ENCODE measurements at places on chromosomes 6 and 20. TPM values are rescaled to one million over a fixed set of nuclear protein-coding genes. Genes with fewer than 3 reads are reported as not detected.

MDFI gene
- not detected for total RNA-seq

CALHM4 gene
- total RNA-seq = not detected

NQO2 gene
- 16.2 TPM for total RNA-seq

GSTA1 gene
- not detected for total RNA-seq

DNA sequence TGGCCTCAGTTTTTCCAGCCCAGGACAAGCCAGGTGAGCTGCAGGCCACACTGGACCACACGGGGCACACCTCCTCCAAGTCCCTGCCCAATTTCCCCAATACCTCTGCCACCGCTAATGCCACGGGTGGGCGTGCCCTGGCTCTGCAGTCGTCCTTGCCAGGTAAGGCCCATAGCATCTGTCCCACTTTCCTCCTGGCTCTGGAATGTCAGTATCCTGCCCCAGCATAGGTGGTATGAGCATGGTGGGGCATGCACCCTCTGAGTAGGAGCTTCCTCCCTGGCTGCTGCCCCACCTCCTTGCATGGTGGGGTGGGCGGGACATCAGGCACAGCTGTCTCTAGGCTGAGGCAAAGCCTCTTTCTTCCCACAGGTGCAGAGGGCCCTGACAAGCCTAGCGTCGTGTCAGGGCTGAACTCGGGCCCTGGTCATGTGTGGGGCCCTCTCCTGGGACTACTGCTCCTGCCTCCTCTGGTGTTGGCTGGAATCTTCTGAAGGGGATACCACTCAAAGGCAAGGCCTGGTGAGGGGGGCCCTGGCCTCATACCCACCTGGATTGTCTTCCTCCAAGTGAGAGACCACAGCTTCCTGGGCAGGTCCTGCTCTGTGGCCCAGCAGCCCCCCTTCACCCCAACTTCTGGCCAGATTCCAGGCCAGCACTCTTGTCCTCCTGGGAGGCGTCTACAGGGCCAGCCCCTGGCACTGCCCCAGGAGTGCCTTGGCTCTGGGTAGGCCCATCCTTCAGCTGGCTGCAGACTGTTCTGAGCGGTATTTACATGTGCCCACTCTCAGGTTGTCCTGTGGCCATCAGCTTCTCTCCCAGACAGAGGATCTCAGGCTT lies 9.1 kb downstream of the PI16 start:
- H3K36me3 ChIP-seq = peaks cover 16% of the 10 kb centered on the region
- H3K4me1 ChIP-seq = peaks cover 27% of the 10 kb centered on the region
- no peak overlapping the region for H3K27ac ChIP-seq

DNA sequence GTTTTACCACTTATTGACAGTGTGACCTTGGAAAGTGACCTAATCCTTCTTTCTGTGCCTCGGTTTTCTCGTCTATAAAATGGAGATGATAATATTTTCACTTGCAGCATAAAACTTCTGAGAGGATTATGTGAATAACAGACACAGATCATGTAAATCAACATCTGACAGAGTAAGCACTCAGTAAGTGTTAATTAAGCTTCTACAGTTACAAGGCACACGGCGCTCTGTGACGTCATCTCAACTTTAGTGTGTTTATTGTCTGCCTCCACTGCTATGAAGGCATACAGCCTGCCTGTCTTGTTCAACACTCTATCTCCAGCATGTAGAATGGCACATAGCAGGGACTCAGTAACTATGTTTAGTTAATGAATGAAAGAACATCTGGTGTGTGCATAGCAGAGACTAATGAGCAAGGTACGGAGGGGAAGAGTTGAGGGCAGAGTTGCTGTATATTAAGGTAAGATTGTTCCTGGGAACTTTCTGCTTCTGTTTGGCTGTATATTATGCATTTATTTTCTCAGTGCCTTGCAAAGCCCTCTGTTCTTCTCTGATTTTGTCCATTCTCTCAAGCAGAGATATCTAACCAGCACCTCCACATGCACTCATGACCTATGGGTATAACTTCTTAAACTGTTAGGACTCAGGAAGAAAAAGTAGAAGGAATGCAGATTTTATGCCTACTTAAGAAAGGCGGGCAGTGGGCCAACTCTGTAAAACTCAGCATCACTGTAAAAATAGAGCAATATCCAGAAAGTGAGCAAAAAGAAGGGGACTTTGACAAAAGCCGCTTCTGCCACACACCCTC lies 66.4 kb upstream of the STMND1 start:
- no peaks in the 10 kb centered on the region for H3K4me1 ChIP-seq
- no peaks in the 10 kb centered on the region for H3K36me3 ChIP-seq
- H3K27me3 ChIP-seq = no peaks in the 10 kb centered on the region
- no peak overlapping the region for H3K27ac ChIP-seq

GRCh38 chr20:59314997-59315396 lies 14.6 kb downstream of the EDN3 start:
- no peaks in the 10 kb centered on the region for H3K4me1 ChIP-seq
- DNase-seq = no peak
- H3K4me3 ChIP-seq = no peak overlapping the region
- H3K27me3 ChIP-seq = no peaks in the 10 kb centered on the region
- no peaks in the 10 kb centered on the region for H3K36me3 ChIP-seq

DNA sequence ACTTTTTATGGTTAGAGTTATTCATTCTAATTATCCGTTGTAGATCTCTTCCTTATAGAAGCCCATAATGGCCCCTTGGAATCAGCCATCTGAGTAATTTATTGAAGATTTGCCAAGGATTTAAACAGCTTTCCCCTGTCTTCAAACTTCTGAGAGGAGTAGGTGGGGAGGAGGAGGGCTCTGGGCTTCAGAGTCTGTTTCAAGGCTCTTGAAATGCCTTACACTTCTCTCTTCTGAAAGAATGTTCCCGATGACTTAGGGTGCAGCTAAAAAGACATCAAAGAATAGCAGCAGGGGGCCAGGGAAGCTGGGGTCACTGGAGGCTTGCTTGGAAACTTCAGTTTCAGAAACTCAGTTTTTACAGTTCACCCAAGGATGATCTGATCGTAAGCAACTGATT lies 165.3 kb downstream of the ZDHHC14 start:
- H3K27ac ChIP-seq = no peak overlapping the region
- no peak overlapping the region for H3K4me3 ChIP-seq
- peaks cover 29% of the 10 kb centered on the region for H3K4me1 ChIP-seq
- DNase-seq = no peak
- no peaks in the 10 kb centered on the region for H3K36me3 ChIP-seq
- H3K27me3 ChIP-seq = no peaks in the 10 kb centered on the region

DNA sequence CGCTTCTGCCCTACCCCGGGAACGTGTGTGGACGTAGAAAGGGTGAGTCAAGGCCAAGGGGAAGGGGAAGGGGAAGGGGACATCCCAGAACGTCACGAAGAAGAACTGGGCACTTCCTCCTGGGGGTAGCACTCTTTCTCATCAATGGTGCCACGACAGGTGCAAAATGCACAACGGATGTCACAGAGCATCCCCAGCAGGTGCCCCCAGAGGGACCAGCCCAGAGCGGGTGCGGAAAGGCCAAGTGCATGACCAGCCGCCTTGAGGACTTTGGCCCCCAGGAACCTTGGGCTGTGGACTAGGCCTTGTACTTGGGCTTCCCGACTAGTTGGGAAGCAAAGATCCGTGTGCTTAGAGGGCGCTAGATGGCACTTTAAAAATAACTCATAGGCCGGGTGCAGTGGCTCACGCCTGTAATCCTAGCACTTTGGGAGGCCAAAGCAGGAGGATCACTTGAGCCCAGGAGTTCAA lies 12.1 kb upstream of the SRC start:
- no peaks in the 10 kb centered on the region for H3K36me3 ChIP-seq
- DNase-seq = no peak
- no peak overlapping the region for H3K4me3 ChIP-seq
- H3K4me1 ChIP-seq = peaks cover 37% of the 10 kb centered on the region
- H3K27me3 ChIP-seq = no peaks in the 10 kb centered on the region

GRCh38 chr20:34637245-34638038 lies 39.5 kb downstream of the PIGU start:
- no peak for DNase-seq
- H3K27me3 ChIP-seq = no peaks in the 10 kb centered on the region
- H3K4me1 ChIP-seq = no peaks in the 10 kb centered on the region

DNA sequence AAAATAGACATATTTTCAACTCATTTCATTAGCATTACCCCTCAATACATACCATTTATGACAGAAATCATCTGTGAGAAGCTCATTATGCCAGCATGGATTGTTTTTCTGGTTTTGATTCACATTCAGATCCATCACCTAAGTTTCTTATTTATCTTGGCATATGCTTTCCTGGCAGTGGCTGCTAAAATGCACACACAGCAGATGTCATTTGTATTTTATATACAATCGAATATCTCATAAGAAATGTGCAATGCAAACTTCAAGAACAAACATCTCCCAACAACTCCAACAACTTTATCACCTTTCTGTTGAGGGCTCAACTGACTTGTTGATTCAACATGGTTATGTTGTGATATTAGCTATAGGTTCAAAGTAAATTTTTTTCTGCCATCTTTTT lies 208.3 kb downstream of the PHACTR1 start:
- H3K4me1 ChIP-seq = no peaks in the 10 kb centered on the region
- no peak overlapping the region for H3K4me3 ChIP-seq
- H3K27me3 ChIP-seq = no peaks in the 10 kb centered on the region
- no peaks in the 10 kb centered on the region for H3K36me3 ChIP-seq
- DNase-seq = no peak
